Stimulated activated CD8-positive, alpha-beta memory T cell treated with anti-CD3 and anti-CD28 coated beads, Interleukin-7, amount 100 ng/mL, for 4 hours (primary cell): ENCODE measurements at places on chromosomes 4 and X.

DNA sequence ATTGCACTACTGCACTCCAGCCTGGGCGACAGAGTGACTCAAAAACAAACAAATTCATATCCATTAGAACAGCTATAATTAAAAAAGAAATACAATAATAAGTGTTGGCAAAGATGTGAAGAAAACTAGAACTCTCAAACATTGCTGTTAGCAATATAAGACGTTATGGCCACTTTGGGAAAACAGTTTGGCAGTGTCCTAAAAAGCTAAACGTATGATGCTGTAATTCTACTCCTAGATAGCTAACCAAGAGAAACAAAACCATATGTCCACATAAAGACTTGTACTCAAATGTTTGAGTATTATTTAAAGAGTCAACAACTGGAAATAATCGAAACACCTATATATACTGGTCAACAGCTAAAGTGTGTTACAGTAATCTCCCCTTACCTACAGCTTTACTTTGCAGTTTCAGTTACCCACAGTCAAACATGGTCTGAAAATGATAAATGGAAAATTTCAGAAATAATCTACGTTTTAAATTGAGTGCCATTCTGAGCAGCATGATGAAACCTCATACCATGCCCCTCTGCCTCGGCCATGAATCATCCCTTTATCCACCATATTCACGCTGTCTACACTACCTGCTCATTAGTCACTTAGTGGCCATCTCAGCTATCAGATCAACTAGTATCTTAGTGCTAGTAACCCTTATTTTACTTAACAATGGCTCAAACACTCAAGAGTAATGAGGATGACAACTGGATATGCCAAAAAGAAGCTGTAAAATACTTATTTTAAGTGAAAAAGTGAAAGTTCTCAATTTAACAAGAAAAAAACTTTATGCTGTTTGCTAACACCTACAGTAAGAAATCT is 4.9 kb downstream of the ELF2 start:
- no peak for DNase-seq

GRCh38 chrX:10138726-10139125 is 18.0 kb upstream of the CLCN4 start:
- no peak for DNase-seq

DNA sequence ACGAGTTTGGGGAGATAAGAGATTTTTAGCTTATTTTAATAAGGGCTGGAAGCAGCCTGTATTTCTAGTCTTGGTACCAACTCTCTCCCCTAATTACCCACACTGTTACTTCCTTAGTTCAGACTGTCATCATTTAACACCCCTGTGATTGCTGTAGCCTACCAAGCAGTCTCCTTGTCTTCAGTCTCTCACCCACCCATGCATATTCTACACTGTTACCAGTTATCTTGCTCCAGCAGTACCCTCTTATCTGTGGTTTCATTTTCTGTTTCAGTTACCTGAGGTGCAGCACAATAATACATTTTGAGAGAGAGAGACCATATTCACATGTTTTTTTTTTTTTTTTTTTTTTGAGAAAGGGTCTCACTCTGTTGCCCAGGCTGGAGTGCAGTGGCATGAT is 80.2 kb downstream of the DIAPH2 start:
- DNase-seq, result no peak

DNA sequence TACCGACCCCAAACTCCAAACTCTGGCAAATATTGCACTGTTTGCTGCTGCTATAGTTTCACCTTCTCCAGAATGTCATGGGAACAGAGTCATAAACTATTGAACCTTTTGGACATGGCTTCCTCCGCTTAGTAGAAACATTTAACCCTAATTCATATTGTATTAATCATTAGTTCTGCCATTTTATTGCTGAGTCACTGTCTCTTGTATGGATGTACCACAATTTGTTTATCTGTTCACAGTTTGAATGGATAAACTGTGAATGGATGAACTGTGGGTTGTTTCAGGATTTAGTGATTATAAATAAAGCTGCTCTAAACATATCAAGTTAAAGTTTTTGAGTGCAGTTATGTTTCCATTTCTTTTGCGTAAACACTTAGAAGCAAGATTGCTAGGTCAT is 10.1 kb downstream of the ANXA10 start:
- DNase-seq, result no peak

GRCh38 chr4:147855571-147856009 is 123.7 kb downstream of the ARHGAP10 start:
- no peak for DNase-seq

DNA sequence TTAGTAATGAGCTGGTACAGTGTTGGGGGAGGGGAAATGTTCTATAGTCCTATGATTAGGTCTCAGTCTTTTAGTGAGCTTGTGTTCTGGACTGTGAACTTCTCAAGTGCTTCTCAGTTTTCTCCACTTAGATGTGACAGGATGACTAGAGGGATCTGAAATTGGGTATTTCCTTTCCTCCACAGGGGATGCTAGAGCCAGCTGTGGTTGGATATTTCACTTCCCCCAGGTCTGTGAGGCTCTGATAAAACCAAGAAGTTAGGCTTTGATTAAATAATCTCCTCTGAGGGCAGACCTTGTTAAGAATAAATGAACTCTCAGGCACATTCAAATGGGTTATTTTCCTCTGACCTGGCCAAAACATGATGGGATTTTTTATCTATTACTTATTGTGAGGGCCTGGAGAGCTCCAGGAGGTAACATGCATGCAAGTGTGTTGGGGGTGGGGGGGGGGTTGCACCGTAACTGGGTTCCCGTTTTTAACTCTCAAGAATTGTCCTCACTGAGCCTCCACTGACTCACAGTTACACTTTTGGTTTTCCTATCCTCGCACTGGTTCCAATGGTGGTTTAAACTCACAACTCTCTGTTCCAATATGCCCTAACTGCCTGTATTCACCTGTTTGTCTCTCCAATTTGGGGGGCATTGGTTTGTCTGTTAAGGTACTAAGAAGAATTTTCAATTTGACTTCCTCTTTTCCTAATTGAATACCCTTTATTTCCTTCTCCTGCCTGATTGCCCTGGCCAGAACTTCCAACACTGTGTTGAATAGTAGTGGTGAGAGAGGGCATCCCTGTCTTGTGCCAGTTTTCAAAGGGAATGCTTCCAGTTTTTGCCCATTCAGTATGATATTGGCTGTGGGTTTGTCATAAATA is 28.1 kb upstream of the GLRA3 start:
- no peak for DNase-seq

DNA sequence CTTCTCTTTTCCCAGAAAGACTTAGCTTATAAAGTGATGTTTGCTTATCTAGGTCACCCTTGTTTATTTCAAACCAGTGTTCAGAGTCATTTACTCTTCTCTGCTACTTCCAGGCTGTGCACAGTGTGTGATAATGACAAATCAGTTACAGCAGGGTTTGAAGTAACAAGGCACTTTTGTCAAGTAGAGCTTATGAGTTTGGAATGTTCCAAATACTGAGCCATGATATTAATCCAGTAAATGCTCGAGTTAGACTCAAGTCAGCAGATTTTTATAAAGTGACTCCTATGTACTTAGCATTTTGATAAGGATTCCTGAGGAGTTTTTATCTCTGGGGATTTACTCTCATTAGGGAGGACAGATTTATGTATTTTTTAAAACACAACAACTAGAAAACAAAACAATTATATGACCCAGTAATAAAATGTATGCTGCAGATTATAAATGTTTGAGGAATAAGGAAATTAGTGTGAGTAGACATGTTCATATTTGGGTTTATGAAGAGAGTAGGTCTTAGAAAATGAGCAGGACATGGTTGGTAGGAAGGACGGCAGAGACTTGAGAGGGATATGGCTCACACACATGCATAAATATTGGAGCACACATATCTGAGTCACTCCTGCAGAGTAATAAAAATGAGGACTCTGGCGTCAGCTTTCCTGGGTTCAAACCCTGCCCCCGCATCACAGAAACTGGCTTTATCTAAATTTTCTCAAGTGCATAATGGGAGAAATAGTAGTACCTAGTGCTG is 271.2 kb downstream of the FBXO8 start:
- DNase-seq, result no peak

GRCh38 chr4:175776217-175776616 is 35.8 kb downstream of the GPM6A start:
- DNase-seq, result no peak

DNA sequence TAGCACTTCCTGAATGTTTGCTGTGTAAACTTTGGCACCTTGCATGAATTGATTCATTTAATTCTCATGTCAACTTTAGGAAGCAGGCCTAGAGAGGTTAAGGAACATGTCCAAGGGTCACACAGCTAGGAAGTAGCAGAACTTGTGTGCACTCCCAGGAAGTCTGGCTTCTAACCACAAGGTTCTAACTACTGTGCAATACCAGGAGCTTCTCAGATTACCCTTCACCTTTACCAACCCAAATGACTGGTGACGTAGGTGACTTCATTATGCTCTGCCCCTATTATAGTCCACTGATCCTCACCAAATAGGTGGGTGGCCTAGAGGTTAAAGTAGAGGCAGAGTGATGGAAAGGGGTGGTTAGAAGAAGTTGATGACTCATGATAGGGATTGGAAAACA is 14.4 kb downstream of the AR start:
- DNase-seq, result no peak

DNA sequence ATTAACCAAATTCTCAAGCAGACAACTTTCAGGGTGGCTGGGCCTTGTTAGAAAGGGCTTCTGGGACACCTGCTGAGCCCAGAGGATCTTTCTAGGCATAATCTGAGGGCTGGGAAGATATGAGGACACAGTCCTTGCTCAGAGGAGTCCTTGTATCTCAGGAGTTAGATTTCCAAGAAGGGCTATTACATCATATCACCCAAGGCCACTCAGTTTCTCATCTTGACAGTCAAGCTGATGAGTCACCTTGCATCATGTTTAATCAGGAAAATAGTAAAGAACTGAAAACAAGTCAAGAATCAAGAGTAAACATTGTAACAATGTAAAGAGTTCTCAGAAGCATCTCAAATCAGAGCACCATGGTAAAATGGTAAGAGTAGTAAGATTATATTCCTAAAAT is 4.0 kb downstream of the PCYT1B start:
- no peak for DNase-seq

GRCh38 chr4:117478702-117479101 is 393.3 kb upstream of the TRAM1L1 start:
- no peak for DNase-seq

- DNase-seq, result no peak
Observed at GRCh38 chr4:145494666-145495270, 13.1 kb downstream of the SMAD1 start.

- DNase-seq, result no peak
Observed at GRCh38 chrX:30690330-30690729, 37.1 kb downstream of the GK start.

DNA sequence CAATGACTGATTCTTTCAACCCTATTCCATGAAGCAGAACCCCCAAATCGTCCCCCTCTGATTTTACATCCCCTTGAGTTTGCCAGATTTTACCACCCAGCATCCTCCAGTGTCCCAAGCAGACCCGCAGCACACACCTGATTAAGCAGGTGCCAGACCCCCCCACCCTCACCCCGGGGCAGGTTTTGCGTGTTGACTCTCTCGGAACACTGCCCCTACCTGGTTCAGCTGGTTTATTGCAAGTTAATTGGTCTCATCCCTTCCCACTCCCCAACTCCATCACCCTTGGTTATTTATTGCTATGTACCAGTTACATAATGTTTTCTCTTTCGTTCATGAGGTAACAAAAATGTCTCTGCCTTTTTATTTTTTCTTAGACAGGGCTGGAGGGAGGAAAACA is 258.4 kb downstream of the BCOR start:
- DNase-seq, result no peak

DNA sequence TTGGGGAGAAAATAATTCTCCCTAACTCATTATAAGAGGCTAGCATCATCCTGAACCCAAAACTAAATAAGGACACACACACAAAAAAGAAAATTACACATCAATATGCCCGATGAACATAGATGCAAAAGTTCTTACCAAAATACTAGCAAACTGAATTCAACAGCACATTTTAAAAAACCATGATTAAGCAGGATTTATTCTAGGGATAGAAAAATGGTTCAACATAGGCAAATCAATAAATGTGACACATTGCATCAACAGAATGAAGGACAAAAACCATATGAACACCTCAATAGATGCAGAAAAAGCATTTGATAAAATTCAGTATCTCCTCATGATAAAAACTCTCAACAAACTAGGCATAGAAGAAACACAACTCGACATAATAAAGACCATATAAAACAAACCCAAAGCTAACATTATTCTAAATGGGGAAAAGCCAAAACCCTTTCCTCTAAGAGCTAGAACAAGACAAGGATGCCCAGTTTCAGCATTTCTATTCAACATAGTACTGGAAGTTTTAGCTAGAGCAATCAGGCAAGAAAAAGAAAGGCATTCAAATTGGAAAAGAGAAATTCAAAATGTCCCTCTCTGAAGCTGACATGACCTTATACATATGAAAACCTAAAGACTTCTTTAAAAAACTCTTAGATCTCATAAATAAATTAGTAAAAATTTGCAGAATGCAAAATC is 200.9 kb downstream of the NKX6-1 start:
- DNase-seq, result no peak

DNA sequence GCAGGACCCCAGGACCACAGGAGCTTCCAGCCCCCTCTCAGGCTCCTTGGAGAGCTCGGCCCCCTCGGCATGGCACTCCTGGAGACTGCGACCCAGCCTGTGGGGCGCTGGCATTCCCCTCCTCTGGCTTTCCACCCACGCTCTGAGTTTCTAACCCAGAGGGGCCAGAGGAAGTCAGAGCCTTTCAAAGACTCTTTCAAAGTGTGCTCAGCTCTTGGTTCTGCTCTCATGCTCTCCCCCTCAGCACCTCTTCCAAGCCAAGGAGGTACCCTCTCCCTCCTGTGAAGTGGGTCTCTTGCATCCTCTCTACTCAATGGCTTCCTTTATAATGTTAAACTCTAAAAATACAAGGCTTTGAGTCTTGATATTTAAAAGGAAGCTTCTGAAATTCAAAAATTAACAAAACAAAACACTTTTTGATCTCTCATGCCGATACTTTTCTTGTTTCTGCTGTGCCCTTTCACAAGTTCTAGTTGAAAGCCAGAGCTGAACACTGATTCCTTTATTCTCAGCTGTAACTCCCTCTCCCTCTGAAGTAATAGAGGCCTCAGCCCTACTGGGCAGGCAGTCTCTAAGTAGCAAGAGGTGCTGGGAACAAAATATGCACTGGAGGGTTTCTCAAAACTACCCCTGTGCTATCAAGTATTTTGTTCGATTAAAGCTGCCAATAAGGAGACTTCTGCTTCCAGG is 82.8 kb downstream of the NAT8L start:
- DNase-seq, result no peak

- no peak for DNase-seq
Observed at GRCh38 chr4:177558995-177559394, 116.8 kb upstream of the AGA start.

- DNase-seq, result no peak
Observed at GRCh38 chrX:139647597-139647996, 60.4 kb downstream of the MCF2 start.

GRCh38 chr4:147837435-147837834 is 105.5 kb downstream of the ARHGAP10 start:
- DNase-seq, result no peak

DNA sequence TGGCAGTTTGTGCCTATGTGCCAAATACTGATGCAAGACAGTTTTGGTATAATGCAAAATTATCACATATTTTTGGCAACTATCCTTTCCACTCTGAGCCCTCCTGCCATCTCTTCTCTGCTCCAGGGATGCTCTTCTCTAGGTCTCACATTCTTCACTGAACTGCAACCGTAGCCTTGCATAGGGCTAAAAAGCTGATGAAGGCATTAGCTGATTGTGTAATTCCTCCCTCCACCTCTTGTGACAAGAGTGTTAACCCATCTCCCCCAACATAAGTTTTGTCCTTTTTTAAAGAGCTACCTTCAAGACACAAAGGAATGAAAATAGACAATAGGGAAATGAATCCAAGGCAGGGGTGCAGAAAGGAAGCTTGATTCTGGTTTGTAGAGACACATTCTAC is 33.1 kb upstream of the ANK2 start:
- DNase-seq, result no peak

GRCh38 chrX:107561468-107562215 is 66.7 kb upstream of the PRPS1 start:
- no peak for DNase-seq
